ENCODE measurements at places on chromosomes 7 and 10.

GRCh38 chr7:34844936-34845665 is 187.1 kb downstream of the NPSR1 start:
- no peak for DNase-seq

DNA sequence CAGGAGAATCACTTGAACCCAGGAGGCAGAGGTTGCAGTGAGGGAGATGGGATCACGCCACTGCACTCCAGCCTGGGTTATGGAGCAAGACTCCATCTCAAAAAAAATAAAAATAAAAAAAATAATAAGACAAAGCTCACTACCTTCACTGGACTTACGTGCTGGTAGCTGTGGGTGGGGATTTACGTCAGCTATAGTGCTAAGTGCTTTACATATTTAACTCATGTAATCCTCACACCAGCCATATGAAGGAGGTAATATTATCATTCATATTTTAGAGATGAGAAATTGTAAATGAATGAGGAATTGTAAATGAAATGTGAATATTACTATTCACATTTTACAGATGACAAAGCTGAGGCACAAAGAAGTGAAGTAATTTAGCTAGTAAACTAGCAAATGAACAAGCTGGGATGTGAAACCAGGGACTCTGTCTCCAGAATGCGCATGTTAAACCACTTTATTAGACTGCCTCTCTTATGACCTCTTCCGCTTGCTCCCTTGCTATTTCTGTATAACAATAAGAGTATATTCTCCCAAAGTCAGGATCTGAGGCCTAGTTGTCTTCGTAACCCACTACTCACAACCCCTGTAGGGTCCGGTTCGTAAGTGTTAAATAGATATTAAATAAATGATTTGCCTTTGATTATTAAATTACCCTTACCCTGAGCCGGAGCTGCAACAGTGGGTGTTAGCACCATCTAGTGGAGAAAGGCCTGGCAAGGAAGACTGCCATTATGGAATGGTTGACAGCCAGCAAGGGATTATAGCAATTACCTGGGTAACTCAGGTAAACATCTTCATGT is 70.2 kb downstream of the HTR7 start:
- no peak for DNase-seq

DNA sequence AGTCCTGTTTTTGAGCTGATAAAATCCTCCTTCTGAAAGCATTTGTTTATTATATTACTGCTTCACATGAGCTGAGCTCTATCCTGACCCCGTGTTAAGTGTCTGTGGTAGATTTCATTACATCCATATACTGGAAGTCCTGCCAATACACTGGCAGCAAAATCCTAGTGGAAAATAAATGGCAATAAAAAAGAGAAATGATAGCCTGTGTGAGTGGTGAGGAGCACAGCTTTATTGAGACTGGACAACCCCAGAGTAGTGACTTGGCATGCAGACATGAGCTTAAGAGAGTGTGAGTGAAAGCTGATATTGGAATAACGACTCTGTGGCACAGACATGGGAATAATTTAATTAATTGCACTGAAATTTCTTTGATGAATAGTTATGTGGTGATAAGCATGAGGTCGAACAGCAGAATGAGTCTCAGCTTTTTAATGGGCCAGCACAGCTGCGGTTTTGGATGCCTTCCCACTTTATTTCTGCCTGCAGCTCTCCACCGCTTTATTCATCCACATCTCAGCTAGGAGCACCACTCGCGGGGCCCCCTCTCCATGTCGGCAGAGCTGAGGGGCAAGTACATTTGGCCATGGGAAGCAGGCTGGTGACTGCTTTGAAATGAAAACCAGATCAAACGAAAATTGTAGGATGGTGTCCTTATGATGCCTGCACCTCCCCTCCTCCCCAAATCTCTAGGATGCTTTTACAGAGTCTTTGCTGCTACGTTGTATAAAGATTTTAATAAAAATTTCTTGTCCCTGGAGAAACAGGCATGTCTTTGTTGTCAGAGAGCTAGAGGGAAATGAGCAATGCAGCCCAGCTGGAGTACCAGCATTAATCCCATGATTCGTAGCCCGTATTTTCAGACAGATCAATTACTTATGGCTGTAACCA is 494.3 kb downstream of the AUTS2 start:
- DNase-seq = no peak

DNA sequence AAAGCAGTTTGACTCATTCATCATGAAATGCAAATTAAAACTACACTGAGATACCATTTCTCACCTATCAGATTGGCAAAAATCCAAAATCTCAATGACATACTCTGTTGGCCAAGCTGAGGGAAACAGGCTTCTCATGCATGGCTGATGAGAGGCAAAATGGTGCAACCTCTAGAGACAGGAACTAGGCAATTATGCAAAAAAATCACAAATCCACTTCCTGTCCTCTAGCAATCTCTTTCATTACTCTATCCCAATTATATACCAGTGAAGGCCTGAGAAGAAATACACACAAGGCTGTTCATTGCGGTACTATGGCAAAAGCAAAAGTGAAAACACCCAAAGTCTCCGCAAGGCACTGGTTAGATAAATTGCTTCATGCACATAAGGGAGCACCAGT is 25.9 kb upstream of the PTPRN2 start:
- no peak for DNase-seq

- DNase-seq = no peak
Observed at GRCh38 chr10:65196111-65196510, 1674.9 kb downstream of the REEP3 start.

- DNase-seq = no peak
Observed at GRCh38 chr10:24958091-24958720, 5.8 kb upstream of the PRTFDC1 start.

GRCh38 chr10:13528123-13528874 is 515 bp downstream of the BEND7 start:
- DNase-seq = no peak

DNA sequence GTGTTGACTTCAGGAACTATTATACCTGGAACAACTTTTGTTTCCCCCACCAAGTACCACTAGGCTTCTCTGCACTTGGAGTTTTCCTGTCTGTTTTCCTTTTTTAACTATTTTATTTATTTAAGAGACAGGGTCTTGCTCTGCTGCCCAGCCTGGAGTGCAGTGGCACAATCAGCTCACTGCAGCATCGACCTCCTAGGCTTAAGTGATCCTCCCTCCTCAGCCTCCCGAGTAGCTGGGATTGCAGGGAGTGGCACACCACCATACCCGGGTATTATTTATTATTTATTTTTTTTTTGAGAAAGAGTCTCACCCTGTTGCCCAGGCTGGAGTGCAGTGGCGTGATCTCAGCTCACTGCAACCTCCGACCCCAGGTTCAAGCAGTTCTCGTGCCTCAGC is 2.1 kb upstream of the GIGYF1 start:
- no peak for DNase-seq

DNA sequence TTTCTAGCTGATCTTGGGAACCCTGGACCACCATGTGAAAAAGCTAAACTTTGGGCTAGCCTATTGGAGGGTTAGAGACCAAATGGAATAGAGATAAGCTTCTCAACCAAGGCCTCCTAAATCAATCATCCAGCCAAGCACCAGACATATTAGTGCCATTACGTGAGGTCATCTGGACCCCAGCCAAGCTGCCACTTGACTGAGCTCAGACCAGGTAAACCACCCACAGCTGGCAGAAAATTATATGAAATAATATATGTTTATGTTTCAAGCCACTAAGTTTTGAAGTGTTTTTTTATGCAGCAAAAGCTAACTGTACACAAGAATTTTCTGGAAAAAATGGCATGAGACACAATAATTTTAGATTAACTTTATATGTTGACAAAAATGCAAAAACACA is 82.6 kb upstream of the PCGF5 start:
- DNase-seq = no peak

DNA sequence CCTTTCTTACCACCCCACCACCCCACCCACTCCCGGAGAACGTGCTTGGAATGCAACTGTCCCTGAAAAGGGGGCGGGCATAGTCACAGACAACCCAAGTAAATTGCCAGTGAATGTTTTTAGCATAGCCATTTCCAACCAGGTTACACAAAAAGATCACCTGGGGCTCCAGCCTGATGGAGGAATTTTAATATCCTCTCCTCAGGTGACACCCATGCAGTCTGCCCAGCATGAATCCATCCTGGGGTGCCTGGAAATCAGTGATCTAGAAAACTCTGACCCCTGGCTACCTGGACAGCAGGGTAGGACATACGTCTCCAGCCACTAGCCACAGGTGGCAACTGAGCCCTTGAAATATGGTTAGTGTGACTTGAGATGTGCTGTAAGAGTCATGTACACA is 61.1 kb downstream of the SORBS1 start:
- DNase-seq = no peak

DNA sequence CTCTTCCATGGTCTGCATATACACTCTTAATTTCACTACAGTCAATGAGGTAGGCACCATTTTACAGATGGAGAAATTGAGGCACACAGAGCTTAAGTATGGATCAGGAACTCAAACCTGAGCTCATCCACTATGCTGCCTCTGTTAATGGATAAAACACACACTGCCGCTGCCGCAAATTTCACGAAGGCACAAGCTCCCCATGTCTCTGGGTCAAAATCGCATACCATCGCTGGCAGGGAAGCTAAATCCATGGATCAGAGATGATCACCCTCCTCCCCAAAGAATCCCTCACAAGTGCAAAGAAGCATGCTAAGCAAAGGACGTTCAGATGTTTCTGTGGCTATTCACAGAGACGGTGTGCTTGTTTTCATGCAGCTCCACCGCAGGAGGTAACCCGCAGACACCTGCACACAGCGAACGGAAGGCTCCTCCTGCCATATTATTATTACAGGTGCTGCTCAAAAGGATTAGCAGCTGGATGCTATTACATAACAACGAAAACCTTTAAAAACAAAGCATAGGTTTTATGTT is 109.3 kb downstream of the UBE2H start:
- no peak for DNase-seq

- DNase-seq = no peak
Observed at GRCh38 chr7:74214816-74215630, 5.2 kb downstream of the LAT2 start.

- DNase-seq = no peak
Observed at GRCh38 chr10:111076682-111077478, at the start of gene ADRA2A. Gene ADRA2A, plus strand, starts transcription at chr10:111077029. Its CDS starts 968 bp downstream, at chr10:111077997.

GRCh38 chr10:124288928-124289850 is 129.5 kb downstream of the OAT start:
- DNase-seq = no peak

- DNase-seq = no peak
Observed at GRCh38 chr10:113473851-113474250, 79.0 kb upstream of the HABP2 start.

- DNase-seq = no peak
Observed at GRCh38 chr7:130154501-130155317, 50.5 kb downstream of the TMEM209 start.

DNA sequence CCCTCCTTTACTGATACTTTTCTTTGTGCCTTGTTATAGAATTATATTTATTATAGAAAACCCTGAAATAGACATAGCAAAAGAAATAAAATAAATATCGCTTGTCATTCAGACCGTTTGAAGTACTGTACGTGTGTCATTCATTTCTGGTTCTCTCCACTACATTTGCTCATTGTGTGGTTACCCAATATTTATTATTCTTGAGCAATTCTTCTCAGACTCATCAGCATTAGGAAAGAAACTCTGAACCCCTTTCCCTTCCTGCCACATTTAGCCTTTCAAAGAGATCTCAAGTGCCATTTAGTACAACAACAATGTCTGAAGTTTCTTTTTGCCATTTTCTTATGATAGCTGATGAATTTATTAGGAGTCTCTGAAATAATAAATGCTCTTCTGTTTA is 154.1 kb downstream of the KIAA1217 start:
- no peak for DNase-seq

DNA sequence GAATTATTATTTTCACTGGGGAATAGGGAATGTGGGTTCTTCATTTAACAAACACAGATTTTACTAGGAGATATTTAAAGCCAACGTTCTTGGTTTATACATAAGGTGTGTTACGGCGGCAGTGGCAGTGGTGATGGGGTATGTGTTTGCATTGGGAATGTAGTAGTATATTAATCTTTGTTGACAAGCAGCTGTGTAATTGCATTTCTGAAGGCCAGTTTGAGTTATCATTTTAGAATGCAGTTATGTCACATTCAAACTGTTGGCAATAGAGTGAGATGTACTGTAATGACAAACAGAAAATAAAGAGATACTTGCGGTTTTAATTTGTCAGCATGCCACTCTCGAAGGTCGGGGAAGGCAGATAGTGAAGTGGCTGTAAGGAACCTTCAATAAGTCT is 628.6 kb upstream of the POM121L12 start:
- no peak for DNase-seq

GRCh38 chr7:85150624-85151023 is 36.2 kb downstream of the SEMA3D start:
- no peak for DNase-seq

DNA sequence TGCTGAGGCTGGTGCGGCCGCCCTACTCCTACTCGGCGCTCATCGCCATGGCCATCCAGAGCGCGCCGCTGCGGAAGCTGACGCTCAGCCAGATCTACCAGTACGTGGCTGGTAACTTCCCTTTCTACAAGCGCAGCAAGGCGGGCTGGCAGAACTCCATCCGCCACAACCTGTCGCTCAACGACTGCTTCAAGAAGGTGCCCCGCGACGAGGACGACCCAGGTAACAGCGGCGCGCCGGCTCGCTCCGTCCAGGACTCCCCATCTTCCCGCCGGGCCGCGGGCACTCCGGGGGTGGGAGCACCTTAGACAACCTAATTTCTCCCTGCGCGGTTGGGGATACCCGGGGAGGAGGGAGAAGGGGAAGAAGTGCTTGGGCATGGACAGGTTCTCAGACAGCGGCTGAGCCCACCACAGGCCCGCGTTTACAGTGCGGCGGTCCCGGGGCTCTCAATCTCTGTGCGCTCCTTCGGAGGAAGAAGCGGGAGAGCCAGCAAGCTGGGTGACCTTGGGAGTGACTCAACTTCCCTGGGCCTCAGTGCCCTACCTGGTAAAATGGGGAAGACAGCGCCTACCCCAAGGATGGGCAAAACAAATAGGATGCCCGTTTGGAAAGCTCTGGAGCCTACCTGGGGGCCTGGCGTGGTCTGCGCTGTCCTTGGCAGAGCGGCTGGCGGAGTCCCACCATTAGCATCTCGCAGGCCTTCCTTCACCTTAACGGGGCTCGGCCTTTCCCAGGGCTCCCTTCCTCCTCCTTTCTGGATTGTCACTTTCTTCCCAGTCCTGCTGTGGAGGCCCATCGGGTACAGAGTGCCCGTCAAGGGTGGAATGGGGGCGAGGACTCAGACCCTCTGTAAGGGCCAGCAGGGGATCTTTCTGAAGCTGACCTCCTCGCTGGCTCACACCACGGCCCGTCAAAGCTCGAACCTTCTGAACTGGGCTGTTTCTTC is 852 bp downstream of the FOXI2 start:
- no peak for DNase-seq

GRCh38 chr10:96626795-96627194 is 40.0 kb upstream of the TM9SF3 start:
- no peak for DNase-seq
